ENCODE measurements at places on chromosomes 5 and 9. TPM values are rescaled to one million over a fixed set of nuclear protein-coding genes. Genes with fewer than 3 reads are reported as not detected.
A peak's percentile ranks its signal among the peaks of the same experiment; 100 is the strongest.

DNA sequence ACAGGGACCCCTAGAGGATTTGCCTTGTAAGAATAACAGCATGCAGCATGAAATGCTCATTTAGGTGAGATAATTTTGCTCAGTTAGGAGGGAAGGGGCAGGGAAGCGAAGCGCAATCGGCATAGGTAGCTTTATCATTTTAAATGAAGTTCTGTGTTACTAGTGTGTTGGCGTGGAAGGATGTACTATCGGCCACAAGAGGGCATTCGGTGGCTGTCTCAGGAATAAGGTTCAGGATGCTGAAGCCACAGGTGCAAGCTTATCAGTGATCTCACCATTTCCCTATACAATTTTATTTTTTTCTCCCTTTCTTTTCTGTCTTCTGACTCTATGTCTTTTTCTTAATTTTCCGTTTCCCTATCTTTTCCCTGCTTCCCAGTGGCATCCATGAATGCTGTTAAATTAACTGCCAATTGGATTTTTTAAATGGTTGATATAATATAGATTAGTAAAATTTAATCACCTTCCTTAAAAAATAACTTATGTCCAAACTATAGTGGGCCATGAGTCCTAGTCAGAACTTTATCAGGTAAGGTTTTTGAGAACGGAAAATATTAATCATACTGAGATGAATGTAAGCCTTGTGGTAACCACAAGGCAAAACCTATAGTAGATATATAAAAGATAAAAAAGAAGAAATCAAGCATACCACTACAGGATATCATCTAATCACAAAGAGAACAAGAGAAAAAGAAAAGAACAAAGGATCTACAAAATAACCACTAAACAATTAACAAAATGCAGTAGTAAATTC, 1.2 kb upstream of the INSL6 start:
- no peaks in the 10 kb centered on the region for H3K36me3 ChIP-seq
- no peaks in the 10 kb centered on the region for H3K27me3 ChIP-seq
- peaks cover 8% of the 10 kb centered on the region for H3K4me1 ChIP-seq

DNA sequence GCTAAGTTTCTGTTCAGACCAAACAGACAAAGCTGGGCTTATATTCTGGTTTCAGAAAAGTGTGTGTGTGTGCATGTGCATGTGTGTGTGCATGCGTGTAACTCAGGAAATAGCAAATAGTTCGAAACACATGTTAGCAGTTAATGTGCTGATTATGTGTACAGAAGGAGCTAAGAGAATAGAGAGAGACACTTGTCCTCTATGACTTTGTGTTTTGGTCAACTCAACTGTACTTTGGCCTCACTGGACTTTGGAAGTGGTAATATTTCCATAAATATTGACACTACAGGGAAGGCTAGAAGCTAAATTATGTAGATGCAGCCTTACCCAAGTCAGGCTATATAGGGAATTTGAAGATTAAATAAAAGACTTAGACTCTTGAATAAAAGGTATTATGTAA, 155.5 kb downstream of the RAB3C start:
- no peaks in the 10 kb centered on the region for H3K36me3 ChIP-seq
- H3K27me3 ChIP-seq, result no peaks in the 10 kb centered on the region
- H3K4me1 ChIP-seq, result no peaks in the 10 kb centered on the region
- no peak overlapping the region for H3K4me3 ChIP-seq

GRCh38 chr5:168110870-168111832, 180.3 kb upstream of the WWC1 start:
- no peak overlapping the region for H3K27ac ChIP-seq
- H3K4me3 ChIP-seq, result no peak overlapping the region

DNA sequence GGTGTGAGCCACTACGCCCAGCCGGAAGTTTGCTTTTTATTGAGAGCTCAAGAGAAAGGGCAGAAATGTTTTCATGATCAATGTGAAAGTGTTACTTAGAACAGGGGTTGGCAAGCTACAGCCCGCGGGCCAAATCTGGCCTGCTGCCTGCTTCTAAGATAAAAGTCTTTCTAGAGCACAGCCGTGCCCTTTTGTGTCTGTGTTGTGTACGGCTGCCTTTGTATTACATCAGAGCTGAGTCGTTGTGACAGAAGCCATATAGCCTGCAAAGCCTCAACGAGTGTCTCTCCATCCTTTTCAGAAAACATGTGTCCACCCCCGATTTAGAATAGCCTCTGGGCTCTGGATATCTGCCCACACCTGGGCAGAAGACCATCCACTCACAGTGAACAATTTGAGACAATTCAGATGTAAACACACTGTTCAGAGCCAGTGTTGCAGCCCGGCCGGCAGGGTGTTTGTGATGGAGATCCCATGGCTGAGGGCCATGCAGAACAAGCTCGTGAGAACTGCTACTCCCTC, 28.8 kb downstream of the AK8 start:
- H3K36me3 ChIP-seq, result no peaks in the 10 kb centered on the region
- H3K27me3 ChIP-seq, result no peaks in the 10 kb centered on the region
- peak; percentile 25 for DNase-seq
- peaks cover 13% of the 10 kb centered on the region for H3K4me1 ChIP-seq

DNA sequence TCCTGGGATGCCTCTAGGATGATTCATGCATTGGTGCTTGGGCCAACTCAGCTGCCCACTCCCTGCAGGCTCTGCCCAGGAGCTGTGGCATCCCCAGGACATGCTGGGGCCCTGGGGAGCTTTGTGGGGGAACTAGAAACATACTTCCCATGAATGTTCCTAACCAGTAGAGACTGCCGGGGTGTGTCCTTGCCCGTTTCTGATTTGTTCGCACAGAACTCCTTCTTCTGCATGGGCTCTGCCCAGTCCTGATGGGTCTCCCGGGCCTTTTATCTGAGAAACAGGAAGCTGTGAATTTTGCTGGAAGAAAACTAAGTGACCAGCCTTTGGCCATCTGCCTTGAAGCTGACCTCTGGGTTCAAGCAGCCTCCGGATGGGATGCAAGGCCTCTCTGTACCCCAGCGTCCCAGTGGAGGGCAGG, 71.6 kb upstream of the RNU6ATAC start:
- no peak overlapping the region for H3K4me3 ChIP-seq
- no peaks in the 10 kb centered on the region for H3K27me3 ChIP-seq
- H3K27ac ChIP-seq, result no peak overlapping the region

Gene SLC27A4
- polyA plus RNA-seq, result 7.1 TPM

All from CD4-positive, CD25-positive, alpha-beta regulatory T cell (primary cell).